ENCODE measurements at places on chromosomes 11 and 22. TPM values are rescaled to one million over a fixed set of nuclear protein-coding genes. Genes with fewer than 3 reads are reported as not detected.

VSIG10L2 gene
- total RNA-seq, result not detected

RHOD gene
- total RNA-seq, result 0.30 TPM

DNA sequence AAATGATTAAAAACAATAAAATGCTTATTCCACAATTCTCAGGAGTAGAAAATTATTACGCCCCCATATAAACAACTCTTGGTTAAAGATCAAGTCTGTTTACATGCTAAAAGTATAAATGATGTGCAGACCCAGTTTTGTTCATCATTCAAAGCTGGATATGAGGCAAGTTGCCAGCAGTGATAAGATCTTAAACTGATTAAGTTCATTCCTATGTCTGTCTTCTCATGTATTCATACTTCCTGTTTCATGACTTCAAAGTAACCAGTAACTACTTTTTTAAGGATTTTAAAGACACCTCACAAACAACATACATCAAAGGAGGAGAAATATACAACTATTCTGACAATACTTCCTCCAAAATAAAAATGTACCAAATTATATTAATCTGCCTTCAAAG is 55.0 kb upstream of the ARHGAP32 start:
- no peak overlapping the region for H3K27ac ChIP-seq
- H3K27me3 ChIP-seq, result no peaks in the 10 kb centered on the region
- H3K4me3 ChIP-seq, result no peak overlapping the region
- peaks cover 42% of the 10 kb centered on the region for H3K4me1 ChIP-seq

KCNQ1 gene
- 4.0 TPM for total RNA-seq

CEP126 gene
- 0.67 TPM for total RNA-seq

DNA sequence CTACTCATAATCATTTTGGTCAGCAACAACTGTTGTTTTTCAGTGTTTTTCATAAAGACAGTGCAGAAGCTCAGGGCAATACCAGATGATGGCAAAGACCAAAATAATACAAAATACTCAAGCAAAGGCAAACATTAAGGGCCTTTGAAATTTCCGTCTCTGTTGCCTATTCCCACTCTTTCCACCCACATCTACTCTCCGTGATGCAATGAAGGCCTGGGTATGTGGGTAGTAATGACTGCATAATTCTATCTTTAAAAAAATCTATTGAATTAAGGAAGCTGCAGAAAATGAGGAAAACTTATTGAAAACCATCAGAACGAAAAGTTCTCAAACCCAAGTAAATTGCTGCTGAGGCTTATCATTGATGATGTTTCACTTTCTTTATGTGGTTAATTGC is 203.3 kb downstream of the MAML2 start:
- DNase-seq, result no peak
- H3K27me3 ChIP-seq, result no peaks in the 10 kb centered on the region
- H3K4me1 ChIP-seq, result peaks cover 51% of the 10 kb centered on the region
- H3K27ac ChIP-seq, result peak overlapping the region; percentile 64

GRCh38 chr11:28296426-28296825 is 188.2 kb downstream of the METTL15 start:
- no peak overlapping the region for H3K4me3 ChIP-seq
- H3K27ac ChIP-seq, result no peak overlapping the region
- peaks cover 25% of the 10 kb centered on the region for H3K36me3 ChIP-seq
- no peaks in the 10 kb centered on the region for H3K27me3 ChIP-seq
- no peak for DNase-seq
- H3K4me1 ChIP-seq, result peaks cover 4% of the 10 kb centered on the region

DNA sequence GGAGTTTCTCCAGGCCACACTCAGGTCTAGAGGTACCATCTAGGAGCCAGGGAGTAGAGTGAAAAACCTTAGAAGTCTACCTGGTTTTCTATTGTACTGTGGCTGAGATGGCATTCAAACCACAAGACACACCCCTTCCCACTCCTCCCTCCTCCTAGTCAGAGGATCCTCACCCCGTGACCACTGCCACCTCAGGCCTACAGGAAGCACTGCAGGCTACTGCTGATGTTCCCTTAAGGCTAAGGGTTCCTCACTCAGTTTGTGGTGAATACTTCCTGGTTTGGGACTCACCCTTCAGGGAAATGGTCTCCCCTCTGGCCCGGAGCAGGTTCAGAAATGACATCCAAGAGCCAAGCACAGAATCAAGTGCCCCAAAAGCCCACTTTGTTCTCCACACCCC is 1293.9 kb downstream of the JRKL start:
- H3K36me3 ChIP-seq, result no peaks in the 10 kb centered on the region
- DNase-seq, result no peak
- no peak overlapping the region for H3K4me3 ChIP-seq
- H3K27me3 ChIP-seq, result no peaks in the 10 kb centered on the region

CASP5 gene
- not detected for total RNA-seq
